ENCODE measurements at places on chromosomes 13 and 19.

DNA sequence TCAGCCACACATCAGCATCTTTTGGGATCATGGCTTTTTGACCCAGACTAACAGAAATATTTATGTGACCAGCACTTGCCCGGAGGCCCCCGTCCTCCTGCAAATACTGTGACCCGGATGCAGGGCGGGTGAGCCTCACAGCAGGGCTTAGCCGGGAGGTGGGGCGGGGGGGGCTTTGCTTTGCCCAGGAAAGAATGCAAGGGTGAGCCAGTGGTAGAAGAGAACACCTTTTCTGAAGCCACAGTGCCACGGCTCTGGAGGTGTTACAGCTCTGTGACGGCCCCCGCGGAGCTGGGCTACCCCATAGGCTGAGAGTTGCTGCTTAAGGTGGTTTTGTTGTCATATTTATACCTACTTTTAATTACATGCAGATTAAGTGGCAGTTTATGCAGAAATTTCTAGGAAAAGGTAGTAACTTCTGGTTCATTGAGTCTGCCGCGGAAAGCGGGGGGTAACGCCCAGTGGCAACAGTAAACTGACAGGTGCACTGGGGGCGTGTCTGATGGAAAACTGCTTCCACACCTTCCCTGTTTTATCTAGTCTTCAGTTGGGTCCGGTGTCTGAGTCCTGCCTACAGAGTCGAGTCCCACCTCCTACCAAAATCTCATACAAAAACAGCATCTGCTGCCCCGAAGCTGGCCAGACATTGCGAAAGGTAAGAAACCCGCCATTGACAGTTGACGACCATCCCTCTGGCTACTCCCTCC, 187.9 kb downstream of the TEX29 start:
- DNase-seq: no peak

DNA sequence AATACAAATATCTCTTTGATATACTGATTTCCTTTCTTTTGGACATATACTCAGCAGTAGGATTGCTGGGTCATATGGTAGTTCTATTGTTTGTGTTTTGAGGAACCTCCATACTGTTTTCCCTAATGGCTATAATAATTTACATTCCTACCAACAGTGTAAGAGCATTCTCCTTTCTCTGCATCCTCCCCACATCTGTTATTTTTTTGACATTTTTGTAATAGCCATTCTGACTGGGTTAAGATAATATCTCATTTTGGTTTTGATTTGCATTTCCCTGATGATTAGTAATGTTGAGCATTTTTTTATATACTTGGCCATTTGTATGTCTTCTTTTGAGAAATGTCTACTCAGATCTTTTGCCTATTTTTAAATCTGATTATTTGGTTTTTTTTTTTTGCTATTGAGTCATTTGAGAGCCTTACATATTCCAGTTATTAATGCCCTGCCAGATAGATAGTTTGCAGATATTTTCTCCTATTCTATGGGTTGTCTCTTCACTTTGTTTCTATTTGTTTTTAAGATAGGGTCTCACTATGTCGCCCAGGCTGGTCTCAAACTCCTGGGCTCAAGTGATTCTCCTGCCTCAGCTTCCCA, 95.7 kb downstream of the FNDC3A start:
- no peak for DNase-seq

- DNase-seq: no peak
These were observed 9.6 kb downstream of the DPP9 start for GRCh38 chr19:4714016-4714415.

- peak; percentile 76 for DNase-seq
These were observed 294.2 kb downstream of the ZNF536 start for GRCh38 chr19:30666301-30666803.

- DNase-seq: no peak
These were observed 385.8 kb downstream of the ITGBL1 start for GRCh38 chr13:101838323-101838722.

DNA sequence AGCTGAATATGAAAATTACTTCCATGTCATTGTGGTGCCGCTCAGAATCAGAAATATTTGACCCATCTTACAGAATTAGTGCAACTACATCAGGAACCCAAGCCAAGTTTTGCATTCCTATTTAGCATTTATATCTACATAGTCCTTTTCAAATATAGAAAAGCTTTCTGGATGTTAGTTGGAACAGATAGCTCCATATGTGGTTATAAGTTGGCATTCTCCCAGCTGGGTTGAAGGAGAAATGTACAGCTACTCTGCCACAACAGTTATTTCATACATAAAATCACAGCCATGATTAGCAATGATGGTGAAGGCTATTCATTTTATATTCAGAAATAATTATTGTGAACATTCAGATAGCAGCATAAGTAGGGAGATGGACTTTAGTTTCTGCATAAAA, 28.2 kb downstream of the HPN start:
- DNase-seq: no peak

DNA sequence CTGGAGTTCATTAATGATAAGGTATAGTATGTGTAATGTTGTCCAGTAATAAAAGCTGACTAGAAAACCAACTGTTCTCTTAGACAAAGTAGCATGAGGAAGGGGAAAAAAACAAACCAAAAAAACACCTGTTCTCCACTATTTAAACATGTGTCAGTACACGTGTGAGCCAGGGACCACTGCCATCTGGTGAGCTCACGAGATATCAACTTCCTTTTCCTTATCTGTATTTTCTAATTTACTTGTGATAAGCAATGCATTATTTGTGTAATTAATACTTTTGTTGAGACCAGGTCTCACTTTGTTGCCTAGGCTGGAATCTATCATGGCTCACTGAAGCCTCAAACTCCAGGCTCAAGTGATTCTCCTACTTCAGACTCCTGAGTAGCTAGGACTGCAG, 4.3 kb upstream of the SIX5 start:
- DNase-seq: no peak

GRCh38 chr19:1924320-1924961, 16.5 kb upstream of the CSNK1G2 start:
- no peak for DNase-seq

DNA sequence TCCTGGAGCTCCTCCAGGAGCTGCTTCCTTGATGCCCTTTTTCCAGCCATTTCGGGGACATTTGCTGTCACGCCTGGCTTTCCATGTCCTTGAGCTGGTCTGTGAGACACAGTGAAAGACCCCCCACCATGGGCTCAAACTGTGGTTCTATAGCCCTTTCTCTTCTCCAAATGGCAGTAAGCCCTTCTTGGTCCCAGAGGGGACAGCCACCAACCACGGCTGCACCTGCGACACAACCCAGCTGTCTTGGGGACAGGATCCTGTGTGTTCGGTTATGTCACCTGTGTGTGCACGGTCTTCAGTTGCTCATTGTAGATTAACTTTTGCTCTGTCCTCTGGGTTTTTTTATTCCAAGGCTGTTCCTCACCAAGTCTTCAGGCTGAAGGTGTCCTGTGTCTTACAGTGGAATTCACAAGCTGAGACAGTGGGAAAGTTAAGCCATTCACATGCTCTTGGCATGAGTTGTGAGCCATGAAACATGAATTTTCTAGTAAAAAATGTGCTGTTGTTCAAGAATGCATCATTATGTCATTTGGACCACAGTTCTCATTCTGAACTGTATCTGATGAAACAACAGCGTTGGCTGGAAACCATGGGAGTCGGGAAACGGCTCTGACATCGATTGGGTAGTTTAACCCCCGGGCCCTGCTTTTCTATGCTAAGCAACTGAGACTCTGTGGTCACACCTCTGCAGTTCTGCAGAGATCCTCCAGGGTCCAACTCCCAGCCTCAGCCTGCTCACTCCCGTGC, 129.5 kb upstream of the MCF2L start:
- DNase-seq: no peak

DNA sequence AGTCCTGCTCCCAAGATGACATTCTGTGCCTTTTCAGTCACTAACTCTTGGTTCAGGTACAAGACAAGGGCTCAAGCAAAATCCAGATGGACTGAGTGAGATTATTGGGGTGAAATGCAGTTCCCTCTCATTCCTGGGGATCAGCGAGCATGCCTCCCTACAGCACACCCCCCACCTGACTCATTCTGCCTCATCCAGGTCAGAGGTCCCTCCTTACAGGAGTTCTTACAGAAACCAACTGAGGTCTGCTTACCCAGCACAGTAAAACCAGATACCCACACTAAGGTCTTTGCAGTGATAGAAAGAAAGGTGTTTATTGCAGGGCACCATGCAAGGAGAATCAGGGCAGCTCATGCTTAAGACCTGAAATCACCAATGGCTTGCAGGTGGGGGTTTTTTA, 21.6 kb upstream of the MRI1 start:
- DNase-seq: no peak

DNA sequence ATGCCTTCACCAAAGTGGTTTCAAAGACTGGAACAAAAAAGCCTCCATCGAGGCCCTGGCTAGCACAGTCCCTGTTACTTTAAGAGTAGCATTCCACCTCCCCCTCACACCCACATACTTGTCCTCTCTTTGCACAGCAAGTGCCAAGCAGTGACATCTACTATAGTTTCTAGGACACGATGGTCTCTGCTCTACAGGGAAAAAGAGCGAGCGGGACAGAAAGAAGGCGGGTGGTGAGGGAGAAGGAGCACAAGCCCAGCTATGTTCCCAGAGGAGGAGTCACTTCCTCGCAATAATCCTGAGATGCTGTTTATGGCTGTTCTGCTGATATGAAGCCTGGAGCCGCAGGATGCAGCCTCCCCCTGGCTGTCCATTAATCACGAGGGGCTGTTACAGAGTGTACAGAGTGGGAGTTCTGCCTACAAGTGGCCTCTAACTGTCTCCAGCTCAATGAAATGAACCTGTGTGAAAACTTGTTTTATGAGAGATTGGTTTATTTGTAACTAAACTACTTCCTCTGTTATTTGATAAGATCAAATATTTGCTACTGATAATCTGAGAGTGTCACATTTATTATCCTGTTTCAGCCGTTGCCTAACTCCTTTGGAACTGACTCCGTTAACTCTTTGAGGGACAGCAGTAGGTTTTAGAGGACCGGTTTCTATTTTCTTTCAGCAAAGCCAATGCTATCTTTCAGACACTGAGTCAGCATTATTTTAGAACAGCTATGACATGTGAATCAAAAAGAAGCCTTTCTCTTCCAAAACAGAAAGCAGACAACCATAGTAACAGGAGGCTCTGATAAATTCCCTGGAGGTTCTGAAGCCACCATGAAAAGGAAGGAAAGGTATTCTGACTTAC, 208.0 kb downstream of the SPRY2 start:
- DNase-seq: no peak

GRCh38 chr19:2834294-2834871, 6.9 kb upstream of the ZNF555 start:
- no peak for DNase-seq

GRCh38 chr19:54271106-54271505, 9.8 kb downstream of the LILRB2 start:
- DNase-seq: no peak

GRCh38 chr19:793806-794205, 3.4 kb upstream of the PTBP1 start:
- peak; percentile 3 for DNase-seq

- no peak for DNase-seq
These were observed 365.0 kb upstream of the NBEA start for GRCh38 chr13:34577051-34577450.

GRCh38 chr19:15268928-15269253, 36.6 kb upstream of the EPHX3 start:
- no peak for DNase-seq

- no peak for DNase-seq
These were observed 10.9 kb downstream of the DPP9 start for GRCh38 chr19:4712771-4713170.

- no peak for DNase-seq
These were observed 178.5 kb downstream of the PRR20E start for GRCh38 chr13:57345526-57345925.
